ENCODE measurements at places on chromosomes 16 and 17. TPM values are rescaled to one million over a fixed set of nuclear protein-coding genes. Genes with fewer than 3 reads are reported as not detected.
A peak's percentile ranks its signal among the peaks of the same experiment; 100 is the strongest.

DNA sequence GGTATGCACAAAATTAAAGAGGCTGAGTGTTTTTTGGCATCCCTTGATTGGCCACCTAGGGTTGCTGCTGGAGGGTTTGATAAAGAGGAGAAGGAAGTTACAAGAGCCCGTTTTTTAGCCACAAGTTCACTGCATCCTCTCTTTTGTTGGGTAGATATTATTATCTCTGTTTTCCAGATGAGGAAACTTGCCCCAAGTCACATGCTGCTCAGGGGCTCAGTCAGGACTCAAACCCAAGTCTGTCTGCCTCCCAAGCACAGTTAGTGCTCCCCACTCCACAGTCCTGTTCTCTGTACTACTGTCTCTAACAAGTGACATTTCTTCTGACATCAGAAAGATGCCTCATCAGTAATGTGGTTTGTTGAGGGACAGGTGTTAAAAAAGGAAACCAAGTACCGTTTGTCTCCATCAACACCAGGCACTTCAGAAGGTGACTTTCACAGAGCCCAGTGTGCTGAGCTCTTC lies 1.4 kb downstream of the NT5M start:
- DNase-seq: no peak

DNA sequence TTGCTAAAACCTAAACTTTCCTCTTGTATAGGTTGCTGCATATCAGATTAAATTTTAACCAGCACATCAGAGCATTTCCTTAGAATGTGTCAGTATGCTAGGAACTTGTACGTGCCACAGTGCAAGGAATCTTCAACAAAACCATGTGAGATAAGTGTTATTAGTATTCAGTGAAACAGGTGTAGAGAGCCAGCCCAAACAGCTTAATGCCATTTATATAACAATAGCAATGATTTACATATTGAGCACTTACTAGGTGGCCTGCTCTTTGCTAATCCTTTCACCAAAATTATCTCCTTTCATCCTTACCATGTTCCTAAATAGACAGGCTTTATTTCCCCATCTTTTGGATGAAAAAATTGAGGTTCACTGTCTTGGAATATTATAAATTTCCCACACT lies 485.7 kb downstream of the HS3ST4 start:
- no peak for DNase-seq

DNA sequence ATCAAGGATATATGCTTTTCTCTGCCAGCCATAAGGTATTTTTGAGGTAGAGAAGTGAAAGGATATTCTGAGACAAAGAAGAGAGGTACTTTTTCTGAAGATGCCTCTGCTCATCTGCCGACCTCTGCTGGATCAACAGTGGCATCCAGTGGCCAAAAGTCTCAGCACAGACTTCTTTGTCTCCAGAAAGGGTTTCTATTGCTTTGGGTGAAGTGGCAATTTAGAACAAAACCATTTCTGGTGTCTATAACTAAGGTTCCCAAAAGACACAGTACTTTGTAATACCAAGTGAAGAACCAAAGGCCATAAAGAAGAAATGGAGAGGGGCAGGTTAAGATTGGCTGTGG lies 155.2 kb upstream of the C17orf78 start:
- peak; percentile 46 for DNase-seq

GRCh38 chr16:67407176-67407787 lies 9.0 kb downstream of the ZDHHC1 start:
- no peak for DNase-seq

DNA sequence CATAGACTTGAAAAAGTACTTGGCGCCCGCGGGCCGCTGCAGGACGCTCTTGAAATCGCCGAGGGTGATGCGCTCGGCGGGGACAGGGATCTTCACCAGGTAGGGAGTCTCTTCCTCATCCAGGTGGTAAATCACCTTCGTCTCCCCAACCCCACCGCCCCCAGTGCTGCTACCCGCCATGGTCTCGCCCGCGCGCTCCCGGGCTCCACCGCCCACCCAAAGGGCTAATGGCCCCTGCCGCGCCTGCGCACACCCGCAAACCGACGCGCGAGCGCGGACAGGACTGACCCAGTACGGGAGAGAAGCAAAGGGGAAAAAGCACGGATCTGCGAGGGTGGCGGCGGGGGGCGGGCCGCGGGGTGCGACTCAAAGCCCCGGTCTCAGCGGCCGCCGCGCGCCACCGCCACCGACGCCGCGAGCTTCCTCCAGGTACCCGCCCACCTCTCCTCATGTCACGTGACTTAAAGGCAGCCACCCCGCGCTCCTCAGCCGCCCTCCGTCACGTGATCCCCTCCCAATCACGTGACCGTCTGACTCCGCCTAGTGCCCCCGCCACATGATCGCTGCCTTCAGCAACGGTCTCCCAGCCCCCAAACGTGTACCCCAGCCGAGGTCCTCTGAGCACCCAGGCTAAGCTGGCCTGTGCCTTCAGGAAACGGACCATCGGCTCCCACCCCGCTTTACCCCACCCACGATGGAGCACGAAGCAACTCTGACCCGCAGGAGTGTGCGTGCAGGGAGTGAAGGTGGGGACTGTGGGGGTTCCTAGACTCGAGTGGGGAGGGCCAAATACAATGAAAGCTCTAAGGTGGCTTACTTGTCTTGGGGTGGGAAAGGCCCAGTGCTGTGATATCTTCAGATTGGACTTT lies at the start of gene DVL2:
TSS of gene DVL2 (minus strand) at position 435 of the 869 bp plus-strand sequence. CDS start at position 180, 255 bp downstream.
- DNase-seq: peak; percentile 91

DNA sequence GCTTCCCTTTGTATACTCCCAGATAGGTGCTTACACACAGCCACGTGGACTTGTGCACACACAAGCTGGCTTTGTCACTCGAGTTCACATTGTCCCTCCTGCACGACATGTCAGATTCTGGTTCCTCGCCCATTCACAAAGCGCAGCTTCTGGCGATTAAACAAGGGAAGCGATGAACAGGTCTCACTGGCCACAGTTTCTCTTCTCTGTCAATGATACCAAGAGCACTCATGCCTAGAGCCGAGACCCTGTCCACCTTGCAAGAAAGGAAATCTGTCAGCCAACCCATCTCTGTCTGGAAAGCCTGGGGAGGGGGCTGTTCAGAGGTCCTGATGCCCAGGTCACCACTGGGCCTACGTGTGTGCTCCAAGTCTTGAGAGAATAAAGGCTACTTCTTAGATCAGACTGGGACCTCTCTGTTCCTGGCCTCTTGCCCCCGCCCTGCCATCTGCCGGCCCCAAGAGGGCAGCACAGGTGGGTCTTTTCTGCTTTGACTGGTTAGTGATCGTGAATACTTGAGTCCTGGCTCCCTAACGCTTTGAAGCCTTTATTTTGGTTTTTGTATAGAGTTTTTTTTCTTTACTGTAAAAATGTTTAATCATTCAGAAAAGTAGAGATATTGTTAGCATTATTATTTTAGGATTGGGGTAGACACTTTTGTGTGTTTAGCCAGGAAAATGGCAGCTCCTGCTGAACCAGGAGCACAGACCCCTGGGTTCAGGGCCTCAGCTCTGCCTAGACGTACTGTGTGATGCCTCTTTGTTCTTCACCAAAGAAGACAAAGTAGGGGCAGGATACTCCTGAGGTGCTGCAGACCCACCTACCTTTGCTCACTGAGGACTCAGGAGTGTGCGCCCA lies 104.7 kb downstream of the MRM1 start:
- DNase-seq: peak; percentile 20

DNA sequence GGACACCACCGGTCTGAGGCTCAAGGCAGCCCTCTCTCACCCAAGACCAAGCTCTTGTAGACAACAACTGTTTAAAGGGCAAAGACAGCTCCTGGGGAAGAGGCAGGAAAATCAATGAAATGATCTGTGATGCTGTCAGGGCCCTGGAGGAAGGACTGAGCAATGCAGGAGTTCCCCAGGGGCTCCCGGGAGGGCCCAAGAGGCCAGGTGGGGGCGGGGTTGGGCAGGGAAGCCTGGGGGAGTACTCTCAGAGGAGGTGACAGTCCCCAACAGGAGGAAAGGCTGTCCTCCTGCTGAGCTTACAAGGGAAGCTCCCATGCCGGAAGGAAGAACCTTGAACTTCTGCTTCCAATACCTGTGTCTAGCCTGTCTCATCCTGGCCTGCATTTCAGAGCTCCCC lies 8.3 kb upstream of the NOS2 start:
- no peak for DNase-seq

DNA sequence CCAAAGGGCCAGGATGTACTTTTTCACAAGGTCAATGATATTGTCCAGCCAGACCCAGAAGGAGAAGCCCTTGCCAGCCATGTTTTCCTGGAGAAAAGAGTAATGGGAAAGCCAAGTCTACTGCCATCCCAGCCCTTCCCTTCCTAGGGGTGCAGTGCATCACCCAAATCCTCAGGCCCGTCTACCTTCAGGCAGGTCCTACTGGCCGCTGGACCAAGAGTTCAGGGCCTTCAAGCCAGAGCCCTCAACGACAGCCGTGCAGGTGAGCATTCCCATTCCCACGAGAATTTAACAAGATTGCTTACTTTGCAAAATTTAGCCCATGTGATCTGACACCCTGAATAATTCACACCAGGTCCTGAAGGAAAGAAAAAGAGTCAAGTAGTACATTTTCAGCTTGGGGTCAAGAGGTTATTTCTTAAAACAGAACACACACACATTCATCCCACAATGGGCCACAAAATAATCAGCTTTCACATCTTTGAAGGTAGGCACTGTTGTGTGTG lies 35.0 kb downstream of the STAT5A start:
- DNase-seq: no peak

DNA sequence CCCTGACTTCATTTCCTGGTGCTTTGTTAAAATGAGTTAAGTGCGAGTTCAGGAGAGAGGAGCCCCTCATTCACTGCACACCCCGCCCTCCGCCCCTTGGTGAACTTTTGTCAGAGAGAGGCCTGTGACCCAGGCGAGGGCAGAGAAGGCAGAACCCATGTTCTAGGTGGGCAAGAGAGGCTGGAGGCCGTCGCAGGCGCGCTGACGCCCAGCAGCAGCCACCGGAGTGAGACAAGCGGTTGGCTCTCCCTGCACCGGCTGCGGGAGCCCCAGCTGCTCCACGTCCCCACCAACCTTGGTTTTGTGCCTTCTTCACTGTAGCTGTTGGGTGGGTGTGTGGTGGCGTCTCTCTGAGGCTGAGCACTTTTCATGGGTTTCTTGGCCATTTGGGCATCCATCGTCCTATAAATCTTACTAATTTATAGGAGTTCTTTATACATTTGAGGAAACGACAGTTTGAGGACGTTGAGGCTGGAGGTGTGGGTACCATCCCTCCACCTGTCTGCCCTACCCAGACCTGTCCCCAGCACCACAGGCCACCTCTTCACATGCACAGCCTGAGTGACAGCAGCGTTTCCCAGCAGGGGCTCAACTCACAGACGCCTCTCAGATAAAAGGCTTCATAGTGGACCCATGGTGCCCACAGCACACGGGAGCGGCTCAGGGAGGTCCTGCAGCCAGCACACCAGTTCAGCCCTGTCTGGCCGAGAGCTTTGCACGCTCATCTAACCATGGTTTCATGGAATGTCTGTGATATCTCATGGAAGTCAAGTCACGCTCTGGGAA lies 45.2 kb upstream of the CBFA2T3 start:
- DNase-seq: no peak

The PPP1R27 gene
- total RNA-seq: not detected

The MMP25 gene
- 0.06 TPM for total RNA-seq

The FOXL1 gene
- 20.2 TPM for total RNA-seq

Data from HFFc6 (cell line).